ENCODE measurements at places on chromosomes 3 and 15. TPM values are rescaled to one million over a fixed set of nuclear protein-coding genes. Genes with fewer than 3 reads are reported as not detected.

Gene PPM1L
- total RNA-seq, result 0.28 TPM

Gene TMEM266
- total RNA-seq, result under 0.01 TPM

Gene WDR93
- not detected for total RNA-seq

Gene RBP2
- not detected for total RNA-seq

Gene FOXB1
- not detected for total RNA-seq

Gene AMOTL2
- 162 TPM for total RNA-seq

Gene LXN
- total RNA-seq, result 93.6 TPM

Gene GP9
- total RNA-seq, result not detected

Gene TM4SF1
- total RNA-seq, result 366 TPM

Gene APH1B
- 7.7 TPM for total RNA-seq

Gene SENP7
- total RNA-seq, result 8.4 TPM

Gene RHOV
- total RNA-seq, result not detected

Gene CCDC39
- total RNA-seq, result not detected

Gene CPA3
- total RNA-seq, result not detected

Gene RLBP1
- not detected for total RNA-seq

Gene DPH3
- total RNA-seq, result 32.1 TPM

Gene CLDN11
- 245 TPM for total RNA-seq

Gene ZBBX
- total RNA-seq, result not detected

Gene SRGAP3
- total RNA-seq, result 1.4 TPM

Gene PGBD4
- 1.9 TPM for total RNA-seq

Gene CAND2
- total RNA-seq, result 2.9 TPM

Gene LRRN1
- total RNA-seq, result under 0.01 TPM

Gene TGM4
- total RNA-seq, result under 0.01 TPM

Gene IMPDH2
- total RNA-seq, result 268 TPM

Gene SLC33A1
- 34.4 TPM for total RNA-seq

Gene POLQ
- 5.0 TPM for total RNA-seq

Gene CD200
- 1.1 TPM for total RNA-seq

Gene TNFSF10
- total RNA-seq, result 1.3 TPM

Gene GPR149
- total RNA-seq, result not detected

Gene CCDC54
- not detected for total RNA-seq

Gene C3orf38
- 16.7 TPM for total RNA-seq

Gene LDHAL6B
- total RNA-seq, result not detected

Gene B3GALNT1
- 8.2 TPM for total RNA-seq

Gene FHIT
- not detected for total RNA-seq

Gene TRPM1
- total RNA-seq, result 0.28 TPM

Gene ROPN1
- total RNA-seq, result not detected

Gene CLDN18
- not detected for total RNA-seq

Gene GOLGA6D
- not detected for total RNA-seq

Gene SLC6A20
- not detected for total RNA-seq

Gene C2CD4A
- not detected for total RNA-seq

Gene MYO5C
- total RNA-seq, result under 0.01 TPM

Gene DNAH12
- total RNA-seq, result under 0.01 TPM

Gene ST8SIA2
- total RNA-seq, result not detected

Gene SERP1
- total RNA-seq, result 64.0 TPM

Gene PIERCE2
- 0.36 TPM for total RNA-seq

Gene AADACL2
- total RNA-seq, result not detected

Gene ASTE1
- 7.5 TPM for total RNA-seq
